ENCODE measurements at places on chromosomes 3 and 15.

DNA sequence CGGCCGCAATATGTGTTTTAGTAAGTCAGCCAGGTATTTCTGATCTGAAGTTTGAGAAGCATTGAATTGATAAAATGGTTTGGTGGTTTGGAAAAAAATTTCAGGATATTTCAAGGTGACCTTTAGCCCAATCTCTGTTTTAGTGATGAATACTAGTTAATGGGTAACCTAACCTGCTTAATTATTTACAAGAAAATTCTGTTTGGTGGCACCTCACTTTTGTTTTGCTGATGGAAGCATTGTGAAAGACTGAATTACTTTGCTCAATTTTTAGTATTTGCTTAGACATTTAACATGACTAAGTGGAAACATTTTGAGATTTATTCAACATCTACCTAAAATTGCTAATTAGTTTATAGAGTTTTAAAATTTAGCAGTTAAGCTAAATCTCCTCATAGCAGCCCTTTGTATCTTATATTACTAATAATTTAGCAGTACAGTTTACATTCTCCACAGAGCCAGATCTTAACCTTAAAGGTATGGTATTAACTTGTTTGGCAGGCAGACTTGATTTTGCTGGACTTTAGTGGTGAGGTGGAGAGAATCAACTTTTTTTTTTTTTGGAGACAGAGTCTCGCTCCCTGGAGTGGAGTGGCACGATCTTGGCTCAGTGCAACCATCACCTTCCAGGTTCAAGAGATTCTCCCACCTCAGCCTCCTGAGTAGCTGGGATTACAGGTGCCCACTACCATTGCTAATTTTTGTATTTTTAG is 35.4 kb downstream of the GRAMD1C start:
- no peak for DNase-seq

- no peak for DNase-seq
Measured at GRCh38 chr3:154244644-154245043, 79.6 kb downstream of the DHX36 start.

- no peak for DNase-seq
Measured at GRCh38 chr3:45958321-45958791, 15.1 kb downstream of the CXCR6 start.

DNA sequence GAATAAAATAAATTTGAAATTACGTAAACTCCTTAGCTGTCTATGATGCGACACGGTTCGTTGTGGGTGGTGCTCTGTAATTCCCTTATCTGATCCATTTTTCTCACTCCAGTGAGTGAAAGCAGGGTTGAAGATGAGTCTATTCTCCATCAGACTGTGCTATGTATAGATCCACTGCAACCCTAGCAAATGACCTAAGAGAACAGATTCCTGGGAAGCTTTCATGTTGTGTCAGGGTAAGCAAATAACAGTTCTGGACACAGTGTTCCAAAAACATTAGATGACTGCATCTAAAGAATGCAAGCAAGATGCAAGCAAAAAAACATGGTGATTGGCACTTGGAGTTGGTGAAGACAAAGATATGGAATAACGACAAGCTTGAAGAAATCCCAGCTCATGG is 239.3 kb downstream of the SLC9A9 start:
- no peak for DNase-seq

DNA sequence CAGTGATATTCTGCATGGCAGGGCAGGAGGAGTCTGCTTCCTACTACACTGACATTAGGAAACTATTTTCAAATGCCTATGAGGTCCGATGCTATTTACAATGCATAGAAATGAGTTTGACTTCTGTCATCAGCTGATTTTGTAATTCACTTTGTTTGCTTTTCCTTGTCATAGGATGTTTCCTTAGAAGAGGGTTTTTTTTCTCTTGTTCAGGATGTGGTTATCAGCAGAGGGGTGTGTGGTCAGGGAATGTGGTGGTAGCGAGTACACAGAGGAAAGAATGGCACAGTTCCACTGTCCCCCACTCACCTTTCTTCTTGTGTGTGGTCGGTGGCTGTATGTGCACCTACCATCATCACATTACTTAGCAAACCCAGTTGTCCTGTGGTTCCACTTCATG is 231.5 kb downstream of the LRTM1 start:
- no peak for DNase-seq
